Activated CD8-positive, alpha-beta memory T cell treated with anti-CD3 and anti-CD28 coated beads, Interleukin-2, amount 10 ng/mL, durations not matched to agents 7 days and 5 days (primary cell): ENCODE measurements at places on chromosomes 2 and 18. TPM values are rescaled to one million over a fixed set of nuclear protein-coding genes. Genes with fewer than 3 reads are reported as not detected.

VIT gene
- total RNA-seq, result not detected

CHRND gene
- not detected for total RNA-seq

TNFAIP6 gene
- not detected for total RNA-seq

PSMA8 gene
- 1.1 TPM for total RNA-seq

VWC2L gene
- not detected for total RNA-seq

CFC1 gene
- not detected for total RNA-seq

- no peak for DNase-seq
These were observed 133.1 kb downstream of the ADCYAP1 start for GRCh38 chr18:1037776-1038175.

DNA sequence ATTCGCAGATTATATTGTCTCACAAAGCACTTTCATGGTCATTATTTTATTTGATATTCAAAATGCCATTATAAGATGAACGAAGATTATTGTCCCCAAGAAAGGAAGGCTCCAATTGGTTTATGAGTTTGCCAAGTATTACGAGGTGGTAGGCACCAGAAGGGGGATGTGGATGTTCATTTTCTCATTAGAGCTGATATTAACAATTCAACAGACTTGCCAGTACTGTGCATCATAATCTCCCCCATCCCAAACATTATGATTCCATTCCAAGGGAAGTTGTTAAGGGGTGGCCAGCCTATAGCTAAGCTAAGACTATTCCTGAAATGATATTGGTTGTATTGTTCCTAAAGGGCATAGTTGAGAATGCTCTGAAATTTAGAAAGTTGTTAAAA lies 257.7 kb downstream of the PRKCE start:
- DNase-seq, result no peak

DNA sequence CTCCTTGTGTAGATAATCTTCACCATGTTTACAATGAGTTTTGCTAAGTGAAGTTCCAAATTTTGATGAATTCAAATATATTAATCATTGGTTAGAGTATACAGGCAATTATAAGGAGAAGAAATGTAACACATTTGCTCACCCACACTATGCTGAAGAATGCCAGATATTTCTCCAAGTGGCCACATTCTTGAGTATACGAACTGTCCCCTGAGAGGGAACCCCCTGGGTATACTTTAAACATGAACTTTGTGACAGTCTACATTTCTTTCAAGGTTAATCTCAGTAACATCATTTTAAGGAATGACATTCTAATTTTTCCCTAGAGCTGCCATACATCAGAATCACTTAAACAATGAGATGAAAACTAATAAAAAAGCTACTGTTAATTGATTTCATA lies 39.8 kb upstream of the CDKL4 start:
- DNase-seq, result no peak

GRCh38 chr18:53644799-53645471 lies 579.5 kb downstream of the MBD2 start:
- DNase-seq, result no peak

GRCh38 chr2:109463891-109464290 lies 149.9 kb downstream of the SEPTIN10 start:
- no peak for DNase-seq

GRCh38 chr2:158755310-158756087 lies 39.6 kb upstream of the DAPL1 start:
- no peak for DNase-seq

DNA sequence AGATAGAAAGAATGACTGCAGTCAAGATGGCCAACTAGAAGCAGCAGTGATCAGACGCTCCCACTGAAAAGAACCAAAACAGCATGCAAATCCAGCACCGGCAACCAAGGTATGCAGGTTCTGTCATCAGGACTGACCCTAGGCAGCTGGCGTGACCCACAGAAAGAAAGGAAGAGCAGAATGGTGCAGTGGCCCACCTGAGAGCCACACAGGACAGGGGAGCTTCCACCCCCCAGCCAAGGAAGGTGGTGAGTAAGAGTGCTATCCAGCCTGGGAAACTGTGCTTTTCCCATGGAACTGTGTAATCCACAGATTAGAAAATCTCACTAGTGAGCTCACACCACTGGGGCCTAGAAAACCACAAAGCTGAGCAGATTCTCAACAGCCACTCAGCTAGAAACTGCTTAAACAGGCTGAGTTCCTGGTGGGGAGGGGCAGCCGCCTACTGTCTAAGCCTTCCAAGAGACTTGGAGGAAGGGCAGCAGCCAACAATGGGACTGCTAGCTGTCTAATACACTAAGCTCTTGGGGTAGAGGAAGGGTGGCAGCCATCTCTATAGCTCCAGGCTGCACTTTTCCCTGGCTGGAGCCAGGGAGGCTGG lies 127.9 kb downstream of the EVA1A start:
- no peak for DNase-seq

DNA sequence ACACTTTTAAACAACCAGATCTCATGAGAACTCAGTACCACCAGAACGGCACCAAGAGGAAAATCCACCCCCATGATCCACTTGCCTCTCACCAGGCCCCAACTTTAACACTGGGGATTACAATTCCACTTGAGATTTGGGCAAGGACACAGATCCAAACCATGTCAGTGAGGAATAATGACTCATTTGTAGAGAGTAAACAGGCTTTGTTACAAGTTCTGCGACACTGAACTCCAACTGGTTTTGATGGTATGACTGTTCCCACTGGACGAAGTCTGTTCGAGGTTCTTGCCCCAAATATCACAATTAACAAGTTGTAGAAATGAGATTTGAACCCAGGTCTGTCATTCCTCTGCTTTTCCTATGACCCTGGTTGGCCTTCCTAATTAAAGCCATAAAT lies 718.1 kb upstream of the ID2 start:
- no peak for DNase-seq

DNA sequence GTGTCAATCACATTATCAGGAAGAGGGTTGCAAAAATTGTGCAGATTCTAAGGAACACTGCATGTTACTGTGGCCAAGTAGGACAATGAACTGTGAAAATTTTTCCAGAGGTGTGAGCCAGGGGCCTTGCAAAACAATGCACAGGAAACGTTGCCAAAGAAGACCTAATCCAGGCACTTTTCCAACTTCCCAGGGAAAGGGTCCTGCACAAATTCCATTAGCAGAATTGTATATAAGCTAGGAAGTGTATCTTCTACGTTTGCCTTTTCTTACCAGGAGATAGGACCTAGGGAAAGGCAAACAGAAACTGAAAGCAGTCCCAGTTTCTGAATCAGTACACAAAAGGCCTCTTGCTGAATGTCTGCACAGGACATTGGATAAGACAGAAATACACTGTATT lies 1888.3 kb upstream of the CELF4 start:
- DNase-seq, result no peak

DNA sequence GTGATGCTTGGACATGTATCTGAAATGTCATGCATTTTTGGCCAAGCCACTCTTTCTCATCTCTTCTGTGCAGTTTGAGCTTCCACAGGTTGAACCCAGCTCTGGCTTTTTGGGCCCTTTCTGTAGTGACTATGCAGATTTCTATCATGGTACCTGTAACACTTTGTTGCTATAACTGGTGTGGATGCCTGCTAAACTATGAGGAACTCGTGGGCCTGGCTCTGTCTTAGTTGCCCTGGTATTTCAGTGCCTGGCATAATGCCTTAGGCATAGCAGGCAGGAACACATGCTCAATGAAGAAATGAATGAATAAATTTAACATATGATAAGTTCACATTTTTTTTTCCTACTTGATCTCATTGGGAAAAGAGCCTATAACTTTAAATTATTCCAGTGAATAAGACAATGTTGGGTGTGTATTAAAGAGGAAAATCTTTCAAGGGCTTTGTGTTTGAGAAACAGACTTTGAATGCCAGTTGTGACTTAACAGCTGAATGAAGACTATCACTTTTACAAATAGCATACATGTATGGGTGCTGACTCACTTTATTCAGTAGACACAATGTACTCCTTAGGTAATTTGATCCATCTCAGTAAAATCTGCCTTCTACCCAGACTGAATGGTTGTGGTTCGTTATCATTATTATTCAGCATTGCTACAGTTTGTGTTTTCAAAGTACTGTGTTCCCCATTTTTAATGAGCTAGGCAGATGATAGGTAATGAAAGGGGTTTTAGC lies 86.4 kb upstream of the MAP4K3 start:
- DNase-seq, result no peak

DNA sequence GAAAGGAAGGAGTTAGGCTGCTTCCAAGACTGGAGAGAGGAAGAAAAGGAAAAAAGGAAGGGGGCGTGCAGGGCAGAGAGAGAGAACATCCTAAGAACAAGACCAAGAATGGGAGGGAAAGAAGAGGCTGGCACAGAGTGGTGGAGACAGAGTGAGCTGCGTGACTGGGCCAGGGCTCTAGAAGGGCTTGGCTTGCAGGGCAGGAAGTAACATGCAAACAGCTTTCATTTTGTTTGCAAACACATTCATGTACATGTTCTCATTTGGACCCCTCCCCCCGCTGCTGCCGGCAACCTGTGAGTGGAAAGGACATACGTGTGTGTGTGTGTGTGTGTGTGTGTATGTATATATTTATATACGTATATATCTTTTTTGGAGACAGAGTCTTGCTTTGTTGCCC lies 46.8 kb upstream of the DNMT3A start:
- DNase-seq, result peak; percentile 51

- DNase-seq, result no peak
These were observed 184.1 kb downstream of the C1D start for GRCh38 chr2:67878743-67879142.

DNA sequence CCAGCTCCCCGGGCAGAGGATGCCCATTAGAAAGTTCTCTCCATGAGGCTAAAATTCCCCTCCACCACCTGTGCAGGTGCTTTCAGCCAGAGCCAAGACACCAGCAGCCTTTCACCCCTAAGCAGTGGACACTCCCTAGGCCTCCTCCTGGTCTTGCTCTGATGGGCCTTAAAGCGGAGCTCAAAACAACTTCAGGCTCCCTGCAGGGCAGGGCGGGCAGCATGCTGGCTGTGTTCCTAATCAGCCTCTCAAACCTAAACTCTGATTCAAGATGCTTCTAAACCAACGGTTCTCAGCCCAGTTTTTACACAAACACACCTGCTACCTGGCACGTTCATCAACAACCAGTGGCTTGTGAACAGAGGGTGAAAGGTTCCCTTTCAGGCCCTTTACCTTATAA lies 254.4 kb downstream of the TWIST2 start:
- no peak for DNase-seq

DNA sequence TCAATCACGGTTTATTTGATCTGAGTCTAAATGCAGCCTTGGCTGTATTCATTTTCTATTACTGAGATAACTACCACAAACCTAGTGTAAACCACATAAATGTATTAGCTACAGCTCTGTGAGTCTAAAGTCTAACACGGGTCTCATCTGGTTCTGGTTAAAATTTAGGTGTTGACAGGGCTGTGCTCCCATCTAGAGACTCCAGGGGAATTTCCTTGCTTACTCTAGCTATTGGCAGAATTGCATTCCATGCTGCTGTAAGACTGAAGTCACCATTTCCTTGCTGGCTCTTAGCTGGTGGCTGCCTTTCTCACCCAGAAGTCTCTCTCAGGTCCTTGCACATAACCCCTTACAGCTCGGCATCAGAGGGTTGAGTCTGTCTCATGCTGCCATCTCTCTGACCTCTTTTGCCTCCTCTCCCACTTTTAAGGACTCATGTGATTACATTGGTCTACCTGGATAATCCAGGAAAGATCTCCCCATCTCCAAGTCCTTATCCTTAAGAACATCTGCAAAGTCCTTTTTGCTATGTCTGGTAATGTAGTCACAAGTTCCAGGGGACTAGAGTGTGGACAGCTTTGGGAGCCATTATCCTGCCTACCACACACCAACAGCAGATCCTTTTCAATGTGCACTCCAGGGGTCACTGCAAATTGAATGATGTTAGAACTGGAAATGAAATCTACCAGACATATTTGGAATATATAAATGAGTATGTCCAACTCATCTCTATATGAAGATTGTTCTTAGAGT lies 207.0 kb upstream of the AGAP1 start:
- DNase-seq, result no peak

- peak; percentile 21 for DNase-seq
These were observed 40.0 kb downstream of the BCL2L11 start for GRCh38 chr2:111160758-111161157.

DNA sequence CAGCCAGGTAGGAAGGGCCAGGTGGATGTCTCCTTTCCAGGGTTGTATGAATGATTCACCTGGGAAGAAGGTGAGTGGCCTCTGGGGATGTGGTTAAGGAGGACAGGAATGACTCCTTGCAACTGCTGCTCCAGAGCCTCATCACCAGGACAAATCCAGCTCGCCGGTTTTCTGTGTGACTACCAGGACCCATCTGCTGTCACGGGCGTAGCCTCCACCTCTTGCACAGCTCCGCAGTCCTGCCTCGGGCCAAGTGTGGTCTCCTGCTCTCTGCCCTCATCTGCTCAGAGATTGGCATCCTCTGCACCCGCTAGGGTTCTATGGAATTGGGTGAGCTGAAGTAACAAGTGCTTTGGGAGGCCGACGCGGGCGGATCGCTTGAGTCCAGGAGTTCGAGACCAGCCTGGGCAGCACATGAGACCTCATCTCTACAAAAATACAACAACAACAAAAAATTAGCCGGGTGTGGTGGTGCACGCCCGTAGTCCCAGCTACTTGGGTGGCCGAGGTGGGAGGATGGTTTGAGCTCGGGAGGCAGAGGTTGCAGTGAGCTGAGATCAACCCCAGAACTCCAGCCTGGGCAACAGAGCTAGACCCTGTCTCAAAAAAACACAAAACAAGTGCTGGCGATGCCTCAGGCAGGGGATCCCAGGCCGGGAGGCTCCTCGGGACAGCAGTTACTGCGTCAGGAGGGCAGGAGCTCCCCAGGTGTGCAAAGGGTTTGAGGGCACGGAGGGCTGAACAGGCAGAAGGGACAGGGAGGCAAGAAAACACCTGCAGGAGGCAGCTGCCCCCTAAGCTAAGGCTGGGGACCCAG lies 831 bp upstream of the D2HGDH start:
- DNase-seq, result peak; percentile 45

- no peak for DNase-seq
These were observed 176.6 kb upstream of the CREB1 start for GRCh38 chr2:207352978-207353671.

DNA sequence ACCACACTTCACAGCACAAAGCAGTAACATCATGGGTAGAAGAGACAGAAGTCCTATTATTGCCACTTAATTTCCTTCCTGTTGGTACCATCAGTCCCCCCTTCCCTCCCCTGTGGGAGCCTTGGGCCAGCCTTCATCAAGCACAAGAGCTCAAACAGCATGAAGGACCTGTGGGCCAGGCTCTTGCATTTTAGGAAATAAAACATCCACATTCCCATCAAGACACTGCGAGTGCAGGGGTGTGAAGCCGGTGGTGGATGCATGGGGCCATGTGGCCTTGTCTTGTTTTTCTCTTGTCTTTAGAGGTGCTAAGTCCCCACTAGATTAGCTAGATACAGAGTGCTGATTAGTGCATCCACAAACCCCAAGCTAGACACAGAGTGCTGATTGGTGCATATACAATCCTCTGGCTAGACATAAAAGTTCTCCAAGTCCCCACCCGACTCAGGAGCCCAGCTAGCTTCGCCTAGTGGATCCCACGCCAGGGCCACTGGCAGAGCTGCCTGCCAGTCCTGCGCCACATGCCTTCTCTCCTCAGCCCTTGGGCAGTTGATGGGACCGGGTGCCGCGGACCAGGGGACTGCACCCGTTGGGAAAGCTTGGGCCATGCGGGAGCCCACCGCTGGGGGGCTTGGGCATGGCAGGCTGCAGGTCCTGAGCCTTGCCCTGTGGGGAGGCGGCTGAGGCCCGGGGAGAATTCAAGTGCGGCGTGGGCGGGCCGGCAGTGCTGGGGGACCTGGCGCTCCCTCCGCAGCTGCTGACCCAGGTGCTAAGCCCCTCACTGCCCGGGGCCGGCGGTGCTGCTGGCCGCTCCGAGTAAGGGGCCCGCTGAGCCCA lies 14.7 kb upstream of the PXDN start:
- no peak for DNase-seq
